T-helper 2 cell treated with Interferon-gamma antibody and Interleukin-4, amounts not matched to agents 100 ng/mL and 5 ng/mL, for 36 hours (primary cell): ENCODE measurements at places on chromosomes 5 and 9. TPM values are rescaled to one million over a fixed set of nuclear protein-coding genes. Genes with fewer than 3 reads are reported as not detected.

The HTR4 gene
- total RNA-seq: not detected in 2 replicates

The PCDHA7 gene
- total RNA-seq: not detected in 2 replicates

The KIF4B gene
- 0.07 TPM in 1 of 2 replicates, not detected in the other for total RNA-seq

The PCDHB14 gene
- not detected in 2 replicates for total RNA-seq

The CDHR2 gene
- 1.1 and 1.7 TPM in 2 replicates for total RNA-seq

The TIFAB gene
- not detected in 2 replicates for total RNA-seq

The SMIM33 gene
- 0.59 and 0.80 TPM in 2 replicates for total RNA-seq

The SPAG8 gene
- 0.95 and 1.4 TPM in 2 replicates for total RNA-seq

The IPO11 gene
- 33.1 and 33.7 TPM in 2 replicates for total RNA-seq

The AHRR gene
- total RNA-seq: 39.4 and 42.2 TPM in 2 replicates

The UNC13B gene
- total RNA-seq: 0.27 and 0.84 TPM in 2 replicates

The DMRT3 gene
- total RNA-seq: not detected in 2 replicates

The CNTLN gene
- 1.7 and 1.8 TPM in 2 replicates for total RNA-seq

The SEMA5A gene
- total RNA-seq: 1.1 and 1.3 TPM in 2 replicates

The CCL28 gene
- 15.2 and 16.4 TPM in 2 replicates for total RNA-seq

The GFRA3 gene
- total RNA-seq: not detected in 2 replicates

The PCDHGA9 gene
- 0.25 and 0.34 TPM in 2 replicates for total RNA-seq
